ENCODE measurements at places on chromosomes 7 and 10.

DNA sequence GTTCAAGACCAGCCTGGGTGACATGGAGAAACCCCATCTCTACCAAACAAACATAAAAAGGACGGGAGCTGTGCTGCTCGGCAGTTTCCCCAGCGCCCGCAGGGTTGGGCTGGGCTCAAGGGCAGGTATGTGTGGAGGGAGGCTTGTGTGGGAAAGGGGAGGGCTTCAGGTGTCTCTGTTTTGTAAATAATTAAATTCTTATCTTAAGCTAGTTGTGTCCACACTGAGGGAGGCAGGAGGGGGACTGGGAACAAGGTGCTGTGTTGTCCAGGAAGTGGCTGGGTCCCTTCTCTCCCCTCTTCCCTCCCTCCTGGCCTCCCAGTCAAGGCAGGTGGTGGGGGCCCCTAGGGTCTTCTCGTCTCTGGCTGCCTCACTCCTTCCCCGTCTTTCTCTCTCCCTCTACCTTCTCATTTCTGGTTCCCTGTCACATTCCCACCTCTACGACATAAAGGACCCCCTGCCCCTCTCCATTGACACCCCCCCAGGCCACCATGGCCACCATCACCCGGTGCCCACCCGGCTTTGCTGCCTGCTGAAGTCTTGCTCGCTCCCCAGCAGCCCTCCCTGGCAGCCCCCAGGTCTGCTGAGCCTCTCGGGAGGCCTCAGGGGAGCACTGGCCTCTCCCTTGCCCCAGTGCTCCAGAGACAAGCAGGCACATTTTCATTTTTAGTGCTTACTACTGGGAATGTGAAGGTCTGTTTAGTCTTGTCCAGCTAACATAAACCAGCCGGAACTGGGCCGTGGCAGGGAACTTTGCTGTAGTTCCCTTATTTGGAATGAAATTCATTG, 19.3 kb downstream of the NEURL1 start:
- no peak for DNase-seq

- DNase-seq, result no peak
These were observed 131.9 kb downstream of the DGKB start for GRCh38 chr7:14770614-14771013.

- peak; percentile 82 for DNase-seq
These were observed 470.0 kb downstream of the SUGCT start for GRCh38 chr7:40604601-40605438.

- DNase-seq, result no peak
These were observed 66.0 kb downstream of the SUGCT start for GRCh38 chr7:40200791-40201190.

DNA sequence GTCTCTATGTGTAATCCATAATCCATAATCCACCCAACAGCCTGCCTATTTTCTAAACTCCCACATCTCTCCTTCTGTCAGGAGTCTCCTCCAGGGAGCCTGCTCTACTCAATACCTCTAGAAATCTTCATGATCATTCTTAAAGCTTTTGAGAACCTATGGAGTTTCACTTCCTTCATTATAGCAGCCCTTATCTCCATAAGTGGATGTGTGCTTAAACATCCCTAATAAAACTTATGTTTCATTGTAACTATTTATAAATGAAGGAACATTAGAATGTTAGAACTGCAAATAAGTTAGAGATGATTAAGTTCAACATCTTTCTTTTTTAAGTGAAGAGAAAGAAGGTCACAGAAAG, 8.5 kb downstream of the CPED1 start:
- no peak for DNase-seq

DNA sequence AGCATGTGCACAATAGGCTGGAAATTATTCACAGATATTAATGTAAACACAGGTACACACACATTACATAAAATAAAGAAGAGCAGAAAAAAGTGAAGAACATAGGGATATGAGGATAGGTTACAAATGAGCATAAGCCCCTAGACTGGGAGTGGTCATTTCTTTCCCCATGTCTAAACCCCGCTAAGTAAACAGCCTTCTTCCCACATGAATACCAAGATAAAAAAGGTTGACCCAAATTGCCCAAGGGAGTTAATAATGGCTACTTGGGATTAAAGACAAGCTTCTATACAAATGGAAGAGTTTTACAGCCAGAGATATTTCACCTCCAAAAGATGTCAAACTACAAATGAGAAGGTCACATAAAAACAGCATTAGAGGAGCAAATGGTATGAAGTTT, 527.1 kb upstream of the CELF2 start:
- DNase-seq, result no peak

- peak; percentile 74 for DNase-seq
These were observed 38.6 kb downstream of the CLRN3 start for GRCh38 chr10:127853868-127854768.

GRCh38 chr10:68492118-68492517, 20.3 kb upstream of the DNA2 start:
- DNase-seq, result peak; percentile 49

DNA sequence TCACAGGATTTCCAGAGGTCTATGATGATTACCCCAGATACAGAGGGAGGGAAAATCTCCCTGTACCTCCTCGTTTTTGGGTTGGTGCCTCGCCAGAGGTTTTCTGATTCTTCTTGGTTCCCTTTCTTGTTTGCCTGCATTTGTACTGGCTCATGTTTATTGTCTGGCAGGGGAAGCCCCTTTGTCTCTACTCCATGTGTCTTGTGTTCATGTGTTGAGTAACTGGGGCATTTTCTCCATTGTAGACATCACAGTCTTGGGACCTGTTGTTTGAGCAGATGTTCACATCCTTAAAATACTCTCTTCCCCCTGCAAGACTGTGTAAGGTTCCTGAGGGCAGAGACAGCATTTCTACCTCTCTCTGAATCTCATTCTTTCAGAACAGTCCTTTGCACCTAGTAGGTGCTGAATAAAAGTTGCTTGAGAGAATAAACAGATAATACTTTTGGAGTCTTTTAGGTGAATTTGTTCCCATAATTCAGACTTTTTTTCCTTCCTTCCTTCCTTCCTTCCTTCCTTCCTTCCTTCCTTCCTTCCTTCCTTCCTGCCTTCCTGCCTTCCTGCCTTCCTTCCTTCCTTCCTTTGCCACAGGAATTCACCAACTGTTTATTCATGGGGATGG, 25.1 kb downstream of the CDK14 start:
- peak; percentile 16 for DNase-seq

GRCh38 chr7:148270576-148270975, 320.0 kb upstream of the C7orf33 start:
- DNase-seq, result no peak

GRCh38 chr7:98621573-98622482, 4.7 kb downstream of the NPTX2 start:
- no peak for DNase-seq

DNA sequence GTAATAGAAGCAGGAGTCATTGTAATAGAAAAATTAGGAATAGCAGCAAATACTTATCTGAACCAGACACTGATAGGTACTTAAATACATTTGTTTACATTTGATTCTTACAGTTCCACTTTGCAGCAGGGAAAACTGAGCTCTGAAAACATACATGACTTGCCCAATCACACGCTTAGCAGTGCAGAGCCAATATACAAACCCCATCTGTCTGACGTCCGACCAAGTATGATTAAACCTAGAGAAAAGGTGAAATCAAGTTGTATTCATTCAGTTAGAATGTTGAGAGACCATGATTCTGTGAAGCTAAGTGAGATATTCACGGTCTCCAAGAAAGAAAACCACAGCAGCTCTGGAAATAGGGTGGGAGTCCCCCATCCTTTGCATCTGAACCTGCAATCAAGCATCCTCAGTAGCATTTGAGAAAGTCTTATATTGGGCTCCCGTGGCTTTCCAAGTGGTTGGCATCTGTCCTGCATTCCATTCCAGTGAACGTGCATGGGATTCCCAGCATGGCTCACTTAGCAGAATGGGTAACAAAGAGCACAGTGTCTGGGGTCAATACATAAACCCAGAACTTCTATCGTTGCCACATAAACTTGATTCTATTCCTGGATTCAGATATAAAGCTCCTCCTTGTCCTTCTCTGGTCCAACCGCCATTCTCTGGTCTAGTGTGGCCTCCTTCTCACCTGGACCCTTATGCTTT, 148.7 kb upstream of the RSU1 start:
- DNase-seq, result no peak

GRCh38 chr10:100100651-100101184, 19.0 kb upstream of the CPN1 start:
- DNase-seq, result peak; percentile 27

DNA sequence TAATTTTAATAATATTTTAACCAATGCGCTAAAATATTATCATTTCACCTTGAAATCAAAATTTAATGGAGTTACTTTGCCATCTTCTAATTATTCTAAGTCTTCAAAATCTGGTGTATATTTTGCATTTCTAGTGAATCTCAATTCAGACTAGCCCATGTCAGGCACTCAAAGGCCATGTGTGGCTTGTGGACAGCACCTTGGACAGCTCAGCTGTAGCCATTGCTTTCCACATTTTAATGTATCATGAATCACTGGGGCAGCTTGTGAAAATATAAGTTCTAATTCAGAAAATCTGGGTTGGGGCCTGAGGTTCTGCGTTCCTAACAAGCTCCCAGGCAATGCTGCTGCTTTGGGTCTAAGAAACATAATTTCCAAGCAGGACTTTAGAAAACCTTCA, 57.2 kb downstream of the MGAM2 start:
- DNase-seq, result peak; percentile 38

- DNase-seq, result peak; percentile 73
These were observed 78.8 kb upstream of the GSDME start for GRCh38 chr7:24836084-24836483.

DNA sequence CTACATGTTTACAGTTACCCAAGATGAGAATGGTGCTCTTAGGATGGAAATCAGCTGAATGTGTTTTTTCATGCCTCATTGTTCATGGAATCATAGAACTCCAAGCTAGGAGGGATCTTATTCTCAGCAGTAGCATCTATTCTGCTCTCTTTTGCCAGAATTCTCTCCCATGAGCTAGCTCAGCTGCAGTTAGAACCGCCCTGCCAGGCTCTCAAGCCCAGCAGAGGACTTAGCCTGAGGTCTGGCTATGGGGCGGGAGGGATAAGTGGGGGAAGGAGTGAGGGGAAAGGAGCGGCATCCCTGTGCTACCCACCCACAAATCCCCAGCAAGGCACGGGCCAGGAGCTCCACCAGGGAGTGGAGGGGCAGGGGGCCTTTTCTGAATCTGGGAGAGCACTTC, 120.7 kb upstream of the PLXNA4 start:
- no peak for DNase-seq

DNA sequence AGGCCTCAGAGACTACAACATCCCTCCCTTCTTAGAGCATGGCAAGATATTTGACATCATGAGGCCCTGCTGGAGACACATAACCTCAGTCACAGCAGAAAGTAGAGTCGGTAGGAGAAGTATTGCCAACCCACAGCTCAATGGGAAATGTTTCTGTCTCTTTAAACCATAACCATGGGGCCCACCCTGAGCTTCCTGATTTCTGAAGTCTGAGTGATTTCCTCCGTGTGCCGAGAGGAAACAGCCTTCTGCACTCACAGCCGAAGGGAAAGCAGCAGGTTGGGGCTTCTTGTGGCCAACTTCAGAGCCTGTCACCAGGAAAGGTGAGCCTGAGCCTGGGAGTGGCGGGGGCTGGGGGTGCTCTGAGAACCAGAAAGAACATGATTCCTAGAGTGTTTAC, at the start of gene GIMAP1:
GIMAP1 (plus strand) TSS at position 246 of the 400 bp plus-strand sequence. CDS start 2,435 bp downstream, outside the sequence.
- DNase-seq, result peak; percentile 84

- DNase-seq, result no peak
These were observed 158.6 kb downstream of the TMEM178B start for GRCh38 chr7:141232286-141233051.

DNA sequence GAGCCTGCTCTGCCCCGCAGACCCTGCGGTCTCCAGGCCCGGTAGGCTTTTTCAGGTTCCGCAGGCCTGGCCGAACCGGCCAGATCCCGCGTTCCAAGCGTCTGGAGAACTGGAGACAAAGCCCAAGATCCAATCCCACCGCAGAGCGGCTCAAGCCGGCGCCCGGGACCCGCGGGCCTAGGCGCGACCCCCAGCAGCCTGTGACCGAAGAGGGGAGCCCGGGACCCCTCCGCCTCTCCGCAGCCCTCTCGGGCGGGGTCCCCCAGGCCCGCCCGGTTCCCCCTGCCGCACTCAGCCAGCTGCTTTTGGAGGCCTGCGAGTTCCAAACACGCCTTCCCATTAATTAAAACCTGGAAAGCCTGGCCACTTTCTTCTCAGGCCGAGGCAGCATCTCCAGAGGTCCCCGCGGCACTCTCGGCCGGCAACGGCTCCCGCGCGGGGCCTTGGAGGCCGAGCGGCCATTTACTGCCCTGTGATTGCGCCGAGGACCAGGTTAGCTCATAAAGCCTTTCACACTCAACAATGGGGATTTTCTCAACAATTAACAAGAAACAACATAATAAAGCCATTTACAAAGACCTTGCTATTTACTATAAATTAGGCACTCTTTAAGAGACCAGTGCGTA, 16.7 kb downstream of the SKIDA1 start:
- no peak for DNase-seq

- DNase-seq, result no peak
These were observed 406.1 kb upstream of the FZD8 start for GRCh38 chr10:36048236-36048635.

GRCh38 chr10:69240455-69240854, 20.3 kb downstream of the HKDC1 start:
- DNase-seq, result no peak

DNA sequence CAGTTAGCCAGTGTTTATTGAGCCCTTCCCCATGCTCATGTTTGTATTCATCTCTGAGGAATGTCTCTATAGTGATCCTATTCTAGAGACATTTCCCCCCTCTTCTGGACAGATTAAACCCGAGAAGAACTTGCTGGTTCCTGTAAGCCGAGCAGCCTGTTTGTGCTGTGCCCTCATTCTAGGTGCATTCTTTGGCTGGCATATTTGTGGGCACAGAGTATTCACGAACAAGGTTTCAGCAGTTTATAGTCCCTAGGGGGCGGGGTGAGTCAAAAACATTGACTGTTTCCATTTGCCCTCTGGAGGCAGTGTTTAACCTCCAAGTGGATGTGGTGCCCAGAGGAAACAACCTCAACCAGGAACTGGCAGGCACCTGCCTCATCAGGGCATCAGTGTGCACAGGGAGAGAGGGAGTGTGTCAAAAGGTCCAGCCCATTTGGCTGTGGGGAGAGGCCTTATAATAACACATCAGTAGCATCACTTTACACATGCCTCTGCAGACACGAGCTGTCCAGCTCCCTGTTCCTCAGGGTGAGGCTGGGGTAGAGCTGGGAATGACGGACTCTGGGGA, 273.3 kb upstream of the LRGUK start:
- DNase-seq, result peak; percentile 74

DNA sequence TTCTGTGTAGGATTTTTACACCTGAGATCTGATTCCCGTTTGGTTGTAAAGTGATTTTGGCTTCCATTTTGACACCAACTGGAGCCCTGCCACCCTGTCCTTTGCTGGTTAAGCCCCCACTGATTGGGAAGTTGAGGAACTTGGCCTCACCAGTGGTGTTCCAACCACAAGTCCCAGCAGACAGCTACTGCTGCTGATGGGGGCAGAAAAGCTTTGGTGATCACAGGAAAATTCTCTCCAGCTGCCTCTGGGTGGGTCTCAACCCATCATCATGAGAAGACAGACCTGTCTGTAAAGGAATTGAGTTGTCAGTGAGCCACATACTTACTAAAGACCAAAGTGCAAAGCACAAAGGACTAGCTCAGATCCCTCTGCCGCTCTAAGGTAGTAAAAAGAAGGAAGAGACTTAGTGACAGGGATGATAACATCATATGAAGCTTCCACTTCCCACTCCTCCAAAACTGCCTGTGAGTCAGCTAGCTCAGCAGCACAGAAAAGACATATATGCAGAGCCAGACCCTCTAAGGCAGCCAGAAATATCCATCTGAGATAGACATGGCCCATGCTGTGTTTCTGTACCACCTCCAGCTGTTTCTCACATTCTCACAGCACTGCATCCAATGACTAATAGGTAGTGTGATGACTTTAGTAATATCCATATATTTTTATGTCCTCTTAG, 22.4 kb upstream of the LRRC17 start:
- peak; percentile 64 for DNase-seq
